ENCODE measurements at places on chromosomes 5 and 9.

DNA sequence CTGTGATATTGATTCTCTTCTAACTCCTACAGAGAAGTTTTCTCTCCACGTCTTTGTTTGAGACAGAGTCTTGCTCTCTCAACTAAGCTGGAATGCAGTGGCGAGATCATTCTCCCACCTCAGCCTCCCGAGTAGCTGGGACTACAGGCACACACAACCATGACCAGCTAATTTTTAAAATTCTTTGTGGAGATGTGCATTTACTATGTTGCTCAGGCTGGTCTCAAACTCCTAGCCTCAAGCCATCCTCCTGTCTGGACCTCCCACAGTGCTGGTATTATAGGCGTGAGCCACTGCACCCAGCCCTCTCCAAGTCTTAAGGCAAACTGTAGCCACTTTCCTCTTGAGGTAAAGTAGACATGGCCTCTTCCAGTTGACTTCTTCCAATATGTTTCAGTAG, 72.2 kb downstream of the SNX18 start:
- DNase-seq, result no peak

GRCh38 chr9:14281136-14281795, 32.7 kb downstream of the NFIB start:
- DNase-seq, result no peak

DNA sequence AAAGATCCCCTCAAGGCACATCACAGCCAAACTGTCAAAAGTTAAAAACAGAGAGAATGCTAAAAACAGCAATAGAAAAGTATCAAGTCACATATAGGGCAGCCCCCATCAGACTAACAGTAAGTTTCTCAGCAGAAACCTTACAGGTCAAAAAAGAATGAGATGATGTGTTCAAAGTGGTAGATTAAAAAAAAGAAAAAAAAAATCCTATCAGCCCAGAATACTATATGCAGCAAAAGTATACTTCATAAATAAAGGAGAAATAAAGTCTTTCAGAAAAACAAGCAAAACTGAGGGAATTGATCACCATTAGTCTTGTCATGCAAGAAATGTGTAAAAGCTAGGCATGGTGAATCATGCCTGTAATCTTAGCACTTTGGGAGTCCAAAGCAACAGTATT, 99.9 kb upstream of the RAD23B start:
- no peak for DNase-seq

- no peak for DNase-seq
Measured at GRCh38 chr5:96633820-96634219, 28.4 kb upstream of the CAST start.

DNA sequence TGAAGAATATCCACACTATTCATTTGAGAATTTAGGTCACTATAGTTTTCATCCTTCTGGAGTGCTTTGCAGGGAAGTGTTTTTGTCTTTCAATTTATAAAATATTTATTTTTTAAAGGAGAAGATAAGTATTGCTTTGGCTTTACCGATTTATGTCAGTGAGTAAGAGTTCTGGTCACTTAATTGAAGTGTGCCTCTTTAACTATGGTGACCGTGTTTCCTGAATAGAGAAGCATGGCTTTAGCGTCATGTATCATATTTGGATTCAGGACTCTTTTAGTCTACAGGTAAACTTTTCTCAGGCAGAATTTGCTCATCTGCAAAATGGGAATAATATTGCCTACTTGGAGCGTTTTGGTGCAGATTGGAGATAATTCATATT, 902 bp downstream of the BDP1 start:
- no peak for DNase-seq

- no peak for DNase-seq
Measured at GRCh38 chr5:146223179-146223578, 19.8 kb downstream of the RBM27 start.

DNA sequence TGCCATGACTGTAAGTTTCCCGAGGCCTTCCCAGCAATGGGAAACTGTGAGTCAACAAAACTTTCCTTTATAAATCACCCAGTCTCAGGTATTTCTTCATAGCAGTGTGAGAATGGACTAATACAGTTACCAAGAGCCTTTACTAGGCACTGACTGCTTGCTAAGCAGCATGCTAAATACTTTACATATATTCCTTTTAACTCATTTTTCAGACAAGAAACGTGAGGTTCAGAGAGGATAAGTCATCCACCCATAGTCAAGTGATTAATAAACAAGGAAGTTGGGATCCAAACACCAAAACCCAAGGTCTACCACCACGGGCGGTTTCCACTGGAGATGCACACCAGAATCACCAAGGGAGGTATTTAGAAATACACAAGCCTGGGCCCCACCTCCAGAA, 50.8 kb downstream of the GABBR2 start:
- no peak for DNase-seq

DNA sequence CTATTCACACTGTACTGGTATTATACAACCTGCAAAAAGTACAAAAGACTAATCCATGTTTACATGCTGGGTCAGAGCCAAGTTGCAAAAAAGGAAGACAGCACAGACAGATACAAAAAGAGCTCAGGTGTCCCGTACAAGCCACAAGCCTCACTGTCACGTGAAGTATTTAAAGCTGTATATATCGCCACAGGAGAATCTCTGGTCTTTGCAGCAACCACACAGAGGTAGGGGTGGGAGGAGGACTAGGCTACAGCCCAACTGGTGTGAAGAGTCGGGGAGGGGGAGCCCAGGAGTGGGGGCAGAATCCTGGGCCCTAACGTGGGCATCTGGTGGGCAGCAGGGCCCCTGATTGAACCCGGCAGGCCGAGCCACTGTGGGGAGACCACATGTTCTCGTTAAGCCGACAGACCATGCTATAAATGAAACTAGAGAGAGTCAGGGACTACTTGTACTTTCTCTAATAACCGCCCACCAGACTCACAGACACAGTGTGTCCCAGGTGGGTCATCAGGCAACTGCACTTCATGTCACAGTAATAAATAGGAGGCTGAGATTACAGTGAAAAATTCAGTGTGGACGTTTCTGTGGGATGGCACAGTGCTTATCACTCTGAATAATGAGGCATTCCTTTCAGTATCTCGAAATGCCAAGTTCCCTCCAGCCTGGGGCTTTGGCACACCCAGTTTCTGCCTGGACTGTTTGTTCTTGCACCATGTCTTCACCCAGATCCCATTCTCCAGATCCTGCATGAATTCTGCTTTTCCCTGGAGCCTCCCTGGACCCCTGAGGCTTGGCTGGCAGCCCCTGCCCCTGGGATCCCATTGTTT, 79.3 kb upstream of the SH3PXD2B start:
- DNase-seq, result no peak

DNA sequence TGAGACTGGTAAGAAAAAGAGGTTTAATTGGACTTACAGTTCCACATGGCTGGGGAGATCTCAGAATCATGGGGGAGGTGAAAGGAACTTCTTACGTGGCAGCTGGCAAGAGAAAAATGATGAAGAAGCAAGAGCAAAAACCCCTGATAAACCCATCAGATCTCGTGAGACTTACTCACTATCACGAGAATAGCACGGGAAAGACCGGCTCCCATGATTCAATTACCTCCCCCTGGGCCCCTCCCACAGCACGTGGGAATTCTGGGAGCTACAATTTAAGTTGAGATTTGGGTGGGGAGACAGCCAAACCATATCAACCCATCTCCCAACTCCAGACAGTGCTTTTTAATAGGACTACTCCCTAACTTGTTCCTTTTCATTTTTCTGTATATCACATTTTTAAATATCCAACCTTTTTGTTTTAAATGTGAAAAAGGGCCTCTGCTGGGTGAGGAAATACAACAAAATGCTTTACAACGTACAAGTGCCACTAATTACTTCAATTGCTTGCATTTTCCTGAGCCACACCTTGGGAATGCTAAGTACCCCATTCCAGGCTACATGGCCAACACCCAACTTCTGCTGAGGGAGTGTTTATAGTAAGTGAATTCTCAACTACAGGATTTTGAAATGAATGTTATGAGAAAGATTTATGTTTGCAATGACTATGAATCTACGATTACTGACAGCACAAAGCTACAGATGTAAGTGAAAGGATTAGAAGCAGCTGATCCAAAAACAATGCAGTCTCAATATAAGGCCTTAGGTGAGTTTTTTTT, 294.1 kb upstream of the CD180 start:
- no peak for DNase-seq

DNA sequence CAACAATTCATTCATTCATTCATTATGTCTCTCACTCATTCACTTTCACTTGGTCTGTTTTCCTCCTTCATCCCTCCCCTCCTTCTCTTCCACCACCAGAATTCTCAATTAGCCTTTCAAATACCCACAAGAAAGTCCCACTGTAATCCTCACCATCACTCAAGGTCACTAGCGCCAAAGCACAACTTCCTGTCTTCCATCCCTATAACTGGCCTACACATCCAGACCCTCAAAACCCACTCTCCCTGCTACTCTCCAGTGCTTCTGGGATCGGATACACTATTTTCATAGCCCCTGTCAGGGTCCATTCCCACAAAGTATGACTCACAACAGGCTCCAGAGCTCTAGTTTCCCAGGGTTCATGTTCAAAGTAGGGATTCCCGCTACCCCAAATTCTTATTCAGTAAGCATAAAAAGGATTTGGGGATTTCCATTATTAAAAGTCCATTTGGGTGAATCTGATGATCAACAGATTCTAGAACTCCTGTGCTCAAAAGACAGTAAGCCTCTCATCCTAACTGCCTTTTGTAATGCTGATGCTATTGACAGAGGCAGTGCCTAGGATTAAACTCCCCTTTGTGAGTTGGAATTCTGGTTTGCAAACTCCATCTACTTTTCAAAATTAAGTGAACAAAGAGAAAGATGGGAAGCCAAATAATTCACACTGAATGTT, 250.9 kb downstream of the SEMA5A start:
- no peak for DNase-seq

- DNase-seq, result no peak
Measured at GRCh38 chr9:15133488-15133887, 173.5 kb downstream of the TTC39B start.

GRCh38 chr5:54645882-54646355, 128.4 kb downstream of the SNX18 start:
- DNase-seq, result no peak

DNA sequence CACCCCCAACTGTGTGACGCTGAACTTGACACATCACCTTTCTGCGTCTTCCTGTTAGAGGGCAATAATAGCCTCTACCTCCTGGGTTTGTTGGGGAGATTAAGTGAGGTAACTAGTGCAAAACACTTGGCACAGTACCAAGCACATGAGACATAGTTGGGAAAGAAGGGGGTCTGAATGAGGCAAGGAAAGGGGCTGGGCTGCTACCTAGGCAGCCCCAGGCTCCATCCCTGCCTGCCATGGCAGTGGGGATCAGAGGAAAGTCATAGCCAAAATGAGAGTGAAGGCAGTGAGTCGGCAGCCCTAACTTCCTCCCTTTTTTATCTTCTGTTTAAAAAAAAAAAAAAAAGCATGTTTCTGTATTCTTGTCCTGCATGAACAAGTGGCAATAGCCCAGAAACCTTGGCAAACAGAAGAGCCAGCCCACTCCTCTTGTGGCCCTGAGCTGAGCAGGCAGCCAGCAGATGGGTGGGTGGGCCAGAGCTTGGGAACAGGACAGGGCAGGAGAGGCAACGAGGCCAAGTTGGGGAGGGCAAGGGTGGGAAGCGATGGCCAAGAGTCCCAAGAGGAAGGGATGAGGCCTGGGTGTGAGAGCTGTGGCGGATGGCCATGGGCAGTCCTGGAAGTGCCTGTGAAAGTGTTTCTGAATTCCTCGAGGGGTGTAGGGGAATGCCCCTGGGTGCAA, 11.4 kb downstream of the CAMK2A start:
- no peak for DNase-seq

DNA sequence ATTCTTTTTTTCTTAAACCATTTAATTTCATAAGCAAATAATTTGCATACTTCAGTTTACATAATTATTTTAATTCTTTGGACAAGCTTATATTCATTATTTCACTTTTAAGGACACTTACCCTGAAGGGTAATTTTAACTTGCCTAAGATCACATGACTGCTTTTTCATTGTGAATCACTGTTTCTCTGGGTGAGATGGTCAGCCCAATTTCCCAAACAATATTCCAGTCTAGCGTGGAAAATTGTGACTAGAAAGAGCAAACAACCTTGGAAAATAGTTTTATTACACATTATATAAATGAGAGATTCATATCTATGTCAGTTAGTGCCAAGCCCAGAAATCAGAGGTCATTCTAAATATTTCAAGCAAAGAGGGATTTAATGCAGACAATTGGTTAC, 21.4 kb upstream of the JAKMIP2 start:
- no peak for DNase-seq

DNA sequence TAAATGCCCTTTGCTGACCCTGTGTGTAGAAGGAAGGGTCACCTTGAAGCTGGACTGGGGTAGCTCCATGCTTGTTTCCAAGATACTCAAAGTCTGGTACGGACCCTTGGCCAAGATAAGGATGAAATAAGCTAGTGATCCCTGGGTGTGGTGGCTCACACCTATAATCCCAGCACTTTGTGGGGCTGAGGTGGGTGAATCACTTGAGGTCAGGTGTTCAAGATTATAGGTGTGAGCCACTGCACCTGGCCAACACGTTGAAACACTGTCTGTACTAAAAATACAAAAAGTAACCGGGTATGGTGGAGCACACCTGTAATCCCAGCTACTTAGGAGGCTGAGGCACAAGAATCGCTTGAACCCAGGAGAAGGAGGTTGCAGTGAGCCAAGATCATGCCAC, 33.3 kb downstream of the ACOT12 start:
- DNase-seq, result no peak

GRCh38 chr5:72070529-72070928, 36.7 kb upstream of the MAP1B start:
- DNase-seq, result no peak

DNA sequence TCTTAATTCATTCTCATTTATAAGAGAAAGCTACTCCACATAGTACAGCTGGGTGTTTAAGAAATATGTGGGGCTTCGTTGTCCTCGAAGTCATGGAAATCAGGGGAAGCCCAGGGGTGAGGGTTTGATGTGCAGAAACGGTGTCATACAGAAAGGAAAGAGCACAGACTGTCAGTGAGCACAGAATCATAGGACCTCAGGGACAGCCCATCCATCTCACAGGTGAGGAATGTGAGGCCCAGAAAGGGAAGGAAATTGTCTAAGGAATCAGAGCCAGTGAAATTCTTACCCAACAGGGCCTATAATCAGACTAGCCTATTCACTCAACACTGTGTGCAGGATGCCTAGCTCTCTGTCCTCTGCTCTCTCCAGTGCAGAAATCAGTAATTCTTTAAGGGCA, 535.6 kb downstream of the SPOCK1 start:
- DNase-seq, result no peak

DNA sequence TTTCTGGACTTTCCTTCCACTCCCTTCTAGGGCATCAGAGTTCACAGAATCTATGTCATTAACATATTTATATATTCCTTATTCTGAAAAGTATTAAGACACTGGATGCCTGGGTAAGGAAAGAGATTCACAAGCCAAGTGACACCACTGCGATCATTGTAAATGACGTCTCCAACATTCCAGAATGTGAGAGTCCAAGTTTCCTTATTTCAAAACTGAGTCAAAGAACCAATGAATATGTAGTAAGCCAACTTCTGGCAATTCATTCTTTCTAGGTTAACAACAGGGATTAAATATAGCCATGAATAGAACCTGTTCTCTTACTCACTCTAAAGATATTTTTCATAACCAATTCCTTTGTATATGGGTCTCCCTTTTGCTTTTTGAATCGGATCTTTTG, 18.1 kb downstream of the RAI14 start:
- DNase-seq, result no peak

Measured in HFF-Myc (cell line).